Stimulated activated CD8-positive, alpha-beta memory T cell treated with anti-CD3 and anti-CD28 coated beads, Interleukin-15, amount 100 ng/mL, for 48 hours (primary cell): ENCODE measurements at places on chromosomes 3 and 15.

DNA sequence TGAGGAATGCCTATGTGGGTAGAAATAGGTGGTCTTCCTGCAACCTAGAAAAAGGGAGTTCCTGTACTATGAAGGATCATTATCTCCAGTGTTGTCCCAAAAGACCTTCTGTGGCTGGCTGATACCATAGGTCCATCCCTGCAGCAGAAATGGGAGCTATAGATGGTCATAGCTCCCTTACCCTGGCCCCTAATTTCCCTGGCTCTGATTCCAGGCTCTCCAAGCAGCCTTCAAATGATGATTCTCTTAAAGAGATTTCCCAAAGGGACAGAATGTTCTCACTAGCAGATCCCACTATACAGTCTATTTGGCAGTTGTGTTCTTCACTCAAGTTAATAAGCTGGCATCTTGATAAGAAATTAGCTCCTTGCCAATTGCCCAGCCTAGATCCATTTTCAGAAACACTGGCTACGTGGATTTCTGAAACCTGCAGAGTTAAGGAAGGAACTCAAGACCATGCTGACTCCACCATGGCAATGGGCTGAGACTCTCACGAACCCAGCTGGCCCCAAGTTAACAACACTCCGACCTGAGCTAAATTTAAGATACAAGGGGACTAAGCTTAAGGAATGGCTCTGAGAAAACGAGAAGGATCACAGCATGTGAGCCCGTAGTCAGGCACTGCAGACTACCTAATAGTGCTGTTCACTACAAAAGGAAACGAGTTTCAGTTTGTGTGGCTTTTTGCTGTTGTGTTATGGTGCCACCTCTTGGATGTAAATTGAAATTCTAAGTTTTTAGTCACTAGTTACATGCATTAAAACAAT is 11.4 kb downstream of the C15orf40 start:
- DNase-seq = no peak

GRCh38 chr3:46061108-46061720 is 33.9 kb upstream of the XCR1 start:
- no peak for DNase-seq

DNA sequence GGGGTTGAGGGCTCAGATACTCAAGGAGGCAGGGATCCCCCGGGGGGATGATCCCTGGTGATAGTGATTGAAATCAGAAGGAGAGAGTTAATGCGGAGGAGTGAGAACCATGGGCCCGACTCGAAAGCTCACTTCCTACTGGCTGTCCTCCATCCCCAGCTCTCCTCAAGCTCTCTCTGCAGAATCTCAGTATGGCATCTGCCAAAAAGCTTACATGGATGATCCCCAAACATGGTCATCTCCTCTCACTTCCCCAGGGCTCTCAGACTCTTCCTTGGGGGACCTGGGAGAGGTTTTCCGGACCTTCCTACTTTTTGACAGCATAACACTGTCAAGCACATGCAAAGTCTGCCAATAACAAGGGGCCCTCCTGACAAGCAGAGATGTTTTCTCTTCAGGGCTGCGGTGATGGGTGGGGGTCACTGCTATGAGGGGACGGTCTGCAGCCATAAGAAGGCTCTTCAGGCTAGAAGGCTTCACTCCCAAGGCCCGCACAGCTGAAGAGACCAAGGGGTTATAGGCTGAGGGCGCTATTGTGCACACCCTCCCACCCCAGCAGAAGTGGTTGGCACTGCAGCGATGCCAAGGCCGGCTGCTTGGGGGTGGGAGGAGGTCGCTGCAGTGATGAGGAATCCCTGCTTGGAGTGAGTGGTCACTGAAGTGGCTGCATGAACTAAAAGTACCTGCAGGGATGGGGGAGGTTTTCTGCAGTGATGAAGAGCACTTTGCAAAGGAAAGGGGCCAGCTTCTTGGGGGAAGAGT is 828 bp upstream of the VWA5B2 start:
- no peak for DNase-seq

DNA sequence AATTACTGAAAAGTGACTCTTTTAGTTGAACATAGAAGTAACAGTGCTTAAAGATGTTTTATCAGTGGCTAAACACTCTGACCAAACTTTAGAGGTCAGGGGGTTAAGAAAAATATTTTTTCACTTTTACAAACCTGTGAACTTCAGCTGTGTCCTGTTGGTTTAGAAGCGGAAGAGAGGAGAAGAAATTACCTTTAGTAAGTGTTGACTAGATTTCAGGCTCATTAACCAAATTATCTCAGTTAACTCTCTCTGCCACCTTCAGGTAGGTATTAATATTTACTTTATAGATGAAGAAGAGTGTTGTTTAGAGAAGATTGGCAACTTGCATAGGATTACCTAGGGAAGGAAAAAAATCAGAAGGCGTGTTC is 151.9 kb upstream of the CMC1 start:
- no peak for DNase-seq

DNA sequence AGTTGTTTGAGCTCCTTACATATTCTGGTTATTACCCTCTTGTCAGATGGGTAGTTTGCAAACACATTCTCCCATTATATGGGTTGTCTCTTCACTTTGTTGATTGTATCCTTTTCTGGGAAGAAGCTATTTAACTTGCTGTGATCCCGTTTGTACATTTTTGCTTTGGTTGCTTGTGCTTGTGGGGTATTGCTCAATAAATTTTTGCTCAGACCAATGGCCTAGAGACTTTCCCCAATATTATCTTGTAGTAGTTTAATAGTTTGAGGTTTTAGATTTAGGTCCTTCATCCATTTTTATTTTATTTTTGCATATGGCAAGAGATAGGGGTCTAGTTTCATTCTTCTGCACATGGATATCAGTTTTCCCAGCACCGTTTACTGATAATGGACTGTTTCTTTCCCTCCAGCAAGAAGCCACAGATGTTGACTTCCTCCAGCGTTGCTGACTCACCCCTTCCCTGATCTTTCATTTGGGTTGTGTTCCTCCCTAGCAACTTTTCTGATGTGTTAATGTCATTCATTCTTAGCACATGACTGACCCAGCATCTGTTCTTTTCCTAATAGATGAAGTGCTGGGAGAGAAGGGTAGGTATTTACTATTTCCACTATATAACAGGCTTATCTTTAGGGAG is 166.7 kb upstream of the SGO1 start:
- DNase-seq = no peak

DNA sequence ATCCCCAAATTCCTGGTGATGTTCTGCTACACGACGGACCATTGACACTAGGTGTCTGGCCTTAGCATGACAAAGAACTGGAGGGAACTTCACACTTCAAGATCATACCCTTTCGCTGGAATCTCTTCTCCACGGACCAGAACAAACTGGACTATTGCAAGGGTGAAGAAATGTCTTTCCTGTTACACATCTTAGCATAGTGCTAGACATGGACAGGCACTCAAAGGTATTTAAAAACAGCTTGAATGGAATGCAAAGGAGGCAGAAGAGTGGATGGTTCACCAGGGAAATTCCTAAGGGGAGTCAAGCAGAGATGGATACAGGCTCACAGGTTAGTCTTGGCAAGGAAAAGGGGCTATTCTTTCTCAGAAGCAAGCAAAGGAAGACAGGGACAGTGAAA is 33.5 kb upstream of the PDZRN3 start:
- DNase-seq = no peak

- no peak for DNase-seq
Observed at GRCh38 chr15:76861815-76862397, 43.2 kb downstream of the SCAPER start.

GRCh38 chr3:128036119-128036518 is 16.1 kb upstream of the SEC61A1 start:
- DNase-seq = no peak

DNA sequence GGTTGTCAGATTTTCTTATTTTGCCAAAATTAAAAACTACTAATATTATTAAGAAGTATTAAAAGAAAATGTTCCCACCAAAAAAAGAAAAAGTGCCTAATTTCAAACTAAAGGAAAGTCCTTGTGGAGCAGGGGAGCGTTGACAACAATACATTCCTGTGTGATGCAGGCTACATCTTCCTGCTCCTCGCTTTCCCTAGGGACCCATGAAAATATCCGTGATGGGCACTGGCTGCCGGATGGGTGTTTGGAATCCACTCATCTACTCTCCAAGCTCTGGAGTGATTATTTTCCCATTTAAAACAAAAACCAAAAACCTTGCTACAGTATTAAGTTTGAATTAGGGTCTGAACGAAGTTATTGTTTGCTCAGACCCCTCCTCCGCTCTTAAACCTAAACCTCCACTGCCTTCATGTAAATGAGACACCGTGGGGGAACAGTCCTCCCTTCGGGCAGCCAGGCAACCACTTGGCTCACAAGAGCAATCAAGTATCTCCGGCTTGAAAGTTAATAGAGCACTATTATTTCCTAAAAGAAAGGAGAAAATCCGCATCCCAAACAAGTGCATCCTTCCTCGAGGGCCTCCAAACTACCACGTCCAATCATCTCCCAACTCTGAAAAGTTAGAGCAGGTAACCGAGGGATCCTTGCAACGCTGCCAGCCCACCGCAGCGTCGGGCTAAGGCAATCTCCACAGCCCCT is 1.5 kb downstream of the ITGB5 start:
- no peak for DNase-seq

- no peak for DNase-seq
Observed at GRCh38 chr3:194598771-194599557, 34.3 kb downstream of the TMEM44 start.

- no peak for DNase-seq
Observed at GRCh38 chr3:4447295-4447999, 19.6 kb downstream of the SUMF1 start.

DNA sequence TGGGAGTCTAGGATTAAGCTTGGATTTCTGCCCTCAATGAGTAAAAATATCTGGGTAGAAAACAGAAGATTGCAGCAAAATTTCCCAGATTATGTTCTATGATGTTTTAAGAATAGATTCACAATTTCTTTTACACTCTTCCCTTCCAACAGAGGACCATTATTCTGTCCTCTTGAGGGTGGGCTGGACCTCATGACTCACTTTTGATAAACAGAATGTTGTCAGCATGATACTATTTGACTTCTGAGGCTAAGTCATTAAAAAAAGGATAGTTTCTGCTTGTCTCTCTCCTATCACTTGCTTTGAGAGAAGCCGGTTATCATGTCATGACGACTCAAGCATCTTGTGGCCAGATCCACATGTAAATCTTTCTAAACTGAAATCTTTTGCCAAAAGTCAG is 396.2 kb upstream of the CDIN1 start:
- no peak for DNase-seq

DNA sequence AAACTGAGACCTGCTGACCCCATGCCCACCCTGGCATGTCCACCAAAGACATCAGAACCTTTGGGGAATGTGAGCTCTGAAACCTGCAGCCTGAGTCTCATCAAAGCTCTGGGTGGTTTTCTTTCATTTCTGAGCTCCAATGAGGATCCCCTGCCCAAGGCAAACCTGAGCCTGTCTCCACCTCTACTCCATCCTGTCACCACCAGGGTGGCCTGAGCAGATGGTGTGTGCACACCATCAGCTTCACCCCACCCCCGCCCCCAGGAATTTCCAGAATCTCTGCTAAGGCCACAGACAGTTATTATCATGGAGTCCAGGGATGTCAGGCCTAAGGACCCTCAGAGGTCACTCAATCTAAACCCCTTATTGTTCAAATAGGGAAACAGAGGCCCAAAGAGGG is 1.3 kb downstream of the XIRP1 start:
- DNase-seq = no peak

- no peak for DNase-seq
Observed at GRCh38 chr3:146274833-146275232, 23.9 kb upstream of the PLSCR4 start.

DNA sequence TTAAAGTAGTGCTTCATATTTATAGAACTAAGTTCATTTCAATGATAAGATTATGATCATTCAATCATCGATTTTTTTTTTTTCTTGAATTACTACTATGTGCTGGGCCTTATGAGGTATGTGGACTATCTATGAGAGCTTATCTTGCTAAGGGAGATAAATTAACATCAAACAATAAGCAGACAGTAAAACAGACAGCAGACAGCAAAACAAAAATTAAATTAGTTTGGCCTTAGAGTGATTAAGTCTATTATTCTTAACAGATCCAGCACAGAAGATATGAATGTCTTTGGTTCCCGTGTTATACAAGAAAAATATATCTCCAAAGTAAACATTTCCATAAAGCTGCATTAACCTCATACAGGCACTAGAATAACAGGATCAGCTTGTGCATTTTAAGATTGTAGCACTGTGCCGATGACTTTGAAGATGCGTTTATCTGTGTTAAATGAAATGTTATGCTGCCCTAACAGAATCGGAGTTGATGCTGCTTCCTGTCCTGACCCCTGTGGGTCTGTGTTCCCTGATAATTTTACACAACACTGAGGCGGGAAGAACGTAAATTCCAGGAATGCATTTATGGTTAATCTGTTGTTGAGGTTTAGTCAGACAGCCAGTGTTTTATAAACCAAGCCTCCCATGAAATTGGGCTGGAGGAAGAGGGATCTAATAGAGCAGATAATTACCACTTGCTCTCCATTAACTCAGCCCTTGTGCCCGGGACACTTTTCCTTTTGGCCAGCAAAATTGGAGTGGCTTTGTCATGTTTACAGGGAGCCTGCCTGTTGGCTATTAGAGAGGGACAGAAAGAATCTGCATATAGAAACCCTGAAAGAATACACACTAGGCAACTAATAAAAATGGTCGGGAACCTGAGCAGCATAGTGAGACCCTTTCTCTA is 80.8 kb downstream of the GHSR start:
- no peak for DNase-seq

GRCh38 chr3:16788440-16789056 is 96.2 kb upstream of the PLCL2 start:
- DNase-seq = no peak

- DNase-seq = no peak
Observed at GRCh38 chr3:5317557-5317956, 130.1 kb downstream of the EDEM1 start.

- DNase-seq = no peak
Observed at GRCh38 chr3:74564560-74564959, 49.9 kb downstream of the CNTN3 start.
